ENCODE measurements at places on chromosomes 2 and 18.

DNA sequence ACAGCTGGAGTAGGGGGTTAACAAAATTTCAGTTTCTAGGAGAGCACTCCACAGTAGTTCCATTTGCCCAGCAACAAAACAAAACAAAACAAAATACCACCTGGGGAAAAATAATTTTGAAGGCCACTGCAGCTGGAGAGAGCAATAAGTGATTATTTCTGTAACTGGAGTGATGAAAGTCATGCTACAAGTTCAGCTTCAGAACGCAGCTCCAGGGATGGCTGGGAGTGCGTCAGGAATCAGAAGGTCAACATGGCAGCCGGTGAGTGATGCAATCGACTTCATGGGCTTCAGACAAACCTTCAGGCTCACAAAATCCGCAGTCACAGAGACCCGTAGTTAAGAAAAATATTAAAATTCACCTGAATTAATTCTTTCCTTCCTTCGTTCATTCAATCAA lies 41.0 kb downstream of the ABHD3 start:
- no peak for DNase-seq

DNA sequence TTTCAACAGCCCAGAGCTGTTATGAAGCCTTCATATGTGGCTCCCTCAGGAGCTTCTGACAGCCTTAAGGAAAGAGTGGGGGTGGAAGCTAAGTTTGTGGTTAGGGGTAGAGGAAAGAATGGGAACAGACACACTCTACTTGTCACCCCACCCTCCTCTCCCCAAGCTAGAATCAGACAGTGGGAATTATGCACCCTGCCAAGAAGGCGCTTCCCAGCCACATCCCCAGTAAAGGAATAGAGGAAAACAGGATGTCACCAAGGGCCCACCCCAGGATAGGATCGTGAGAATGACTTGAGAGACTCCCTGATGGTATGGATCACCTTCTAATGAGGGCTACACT lies 32.4 kb upstream of the EML4 start:
- DNase-seq = peak; percentile 63

DNA sequence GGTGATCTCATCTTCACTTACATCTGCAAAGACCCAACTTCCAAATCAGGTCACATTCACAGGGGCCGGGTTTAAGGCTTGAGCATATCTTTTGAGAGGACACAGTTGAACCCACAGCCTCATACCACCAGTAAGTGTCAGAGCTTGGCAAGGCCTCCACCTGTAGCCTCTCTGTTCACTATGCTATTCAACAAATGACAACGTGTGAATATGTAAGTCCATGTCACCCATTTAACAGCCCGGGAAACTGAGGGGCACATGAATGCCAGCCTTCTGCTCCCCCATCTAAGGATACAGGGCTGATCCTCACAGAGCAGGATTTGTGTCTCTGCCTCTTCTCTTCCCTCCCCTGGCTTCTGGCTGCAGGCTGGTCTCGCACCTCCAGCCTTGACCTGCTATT lies 3.5 kb upstream of the KCNF1 start:
- DNase-seq = no peak

GRCh38 chr18:74977041-74977440 lies 231.9 kb downstream of the PTGR3 start:
- DNase-seq = no peak

DNA sequence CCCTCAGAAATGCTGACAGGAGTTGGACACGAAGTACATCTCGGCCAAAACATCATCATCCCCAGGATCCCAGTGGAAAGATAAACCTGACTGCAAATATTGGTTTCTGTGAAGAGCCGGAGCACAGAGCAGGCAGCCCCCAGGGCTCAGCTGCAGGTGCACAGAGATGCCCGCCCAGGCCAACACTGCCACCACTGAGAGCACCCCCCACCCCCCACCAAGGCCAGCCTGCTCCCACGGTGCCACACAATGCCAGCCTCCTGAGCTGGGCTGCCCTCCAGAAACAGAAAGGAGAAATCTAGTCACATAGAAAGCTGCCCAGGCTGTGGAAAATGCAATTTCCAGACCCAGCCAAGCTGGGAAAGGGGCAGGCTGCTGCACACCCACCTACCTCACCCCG lies 71.7 kb downstream of the GALNT14 start:
- no peak for DNase-seq

GRCh38 chr2:174939046-174939445 lies 66.1 kb downstream of the CHN1 start:
- DNase-seq = peak; percentile 80

DNA sequence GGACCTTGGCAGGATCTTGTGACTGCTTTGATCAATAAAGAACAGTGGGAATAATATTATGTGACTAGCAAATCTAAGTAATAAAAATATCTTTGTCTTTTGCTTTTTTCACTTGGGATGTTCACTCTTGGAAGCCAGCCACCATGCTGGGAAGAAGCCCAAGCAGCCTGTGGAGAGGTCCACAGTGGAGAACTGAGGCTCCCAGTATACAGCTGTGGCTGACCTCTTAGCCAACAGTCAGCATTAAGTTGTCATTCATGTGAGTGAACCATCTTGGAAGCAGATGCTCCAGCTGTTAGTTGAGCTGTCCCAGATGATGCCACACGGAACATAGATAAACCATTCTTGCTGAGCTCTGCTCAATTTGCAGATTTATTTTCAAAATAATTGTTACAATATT lies 160.0 kb downstream of the OSR1 start:
- peak; percentile 49 for DNase-seq

- no peak for DNase-seq
Observed at GRCh38 chr2:102637358-102637757, 18.0 kb downstream of the SLC9A2 start.

DNA sequence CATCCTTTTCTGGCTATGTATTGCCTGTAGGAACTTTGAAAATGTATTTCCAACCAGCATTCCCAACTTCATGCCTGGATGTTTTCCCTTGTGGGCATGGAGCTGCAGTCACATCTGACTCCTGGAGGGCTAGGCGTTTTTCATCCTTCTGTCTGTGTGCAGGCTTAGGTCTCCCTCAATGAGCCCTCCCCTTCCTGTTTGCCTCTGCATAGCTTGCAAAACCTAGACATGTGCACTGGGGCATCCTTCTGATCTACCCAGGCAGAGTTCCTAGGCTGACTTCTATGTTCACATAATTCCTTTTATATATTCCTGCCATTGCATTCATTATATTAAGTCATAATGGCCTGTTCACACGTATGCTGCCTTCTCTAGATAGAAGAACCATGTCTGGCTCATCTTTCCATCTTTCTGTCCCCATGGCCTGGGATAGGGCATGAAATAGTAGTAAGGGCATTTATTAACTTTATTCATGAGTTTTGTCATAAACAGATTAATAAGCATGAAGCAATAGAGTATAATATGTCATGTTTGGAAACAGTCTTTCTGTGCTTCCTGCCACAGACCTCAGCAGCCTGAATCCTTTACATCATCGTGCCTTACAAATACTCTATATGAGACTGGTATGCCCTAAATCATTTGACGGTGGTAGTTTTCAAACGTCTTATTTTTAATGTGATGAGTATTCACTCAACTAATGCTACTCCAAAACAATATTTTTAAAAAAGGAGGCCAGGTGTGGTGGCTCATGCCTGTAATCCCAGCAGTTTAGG lies 195.6 kb downstream of the TGIF1 start:
- DNase-seq = no peak

GRCh38 chr2:65878011-65878340 lies 445.6 kb upstream of the SPRED2 start:
- no peak for DNase-seq

DNA sequence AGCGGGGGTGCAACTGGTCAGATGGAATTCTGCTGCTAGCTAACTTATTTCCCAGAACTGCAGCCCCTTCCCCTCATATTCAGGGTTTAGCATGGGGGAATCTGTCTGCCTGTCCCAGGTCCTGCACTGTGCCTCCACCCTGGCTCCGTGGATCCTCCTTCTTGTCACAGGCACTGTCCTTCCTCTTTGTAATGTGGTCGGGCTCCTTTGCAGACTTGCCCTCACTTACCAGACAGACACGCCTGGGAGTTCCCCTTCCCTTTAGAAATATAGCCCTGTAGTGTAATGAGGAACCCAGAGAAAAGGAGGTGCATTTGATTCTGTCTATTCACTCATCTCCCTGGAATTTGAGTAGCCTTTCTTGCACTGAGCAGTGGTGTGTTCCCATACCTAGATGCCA lies 108.7 kb downstream of the TRIM43 start:
- no peak for DNase-seq

DNA sequence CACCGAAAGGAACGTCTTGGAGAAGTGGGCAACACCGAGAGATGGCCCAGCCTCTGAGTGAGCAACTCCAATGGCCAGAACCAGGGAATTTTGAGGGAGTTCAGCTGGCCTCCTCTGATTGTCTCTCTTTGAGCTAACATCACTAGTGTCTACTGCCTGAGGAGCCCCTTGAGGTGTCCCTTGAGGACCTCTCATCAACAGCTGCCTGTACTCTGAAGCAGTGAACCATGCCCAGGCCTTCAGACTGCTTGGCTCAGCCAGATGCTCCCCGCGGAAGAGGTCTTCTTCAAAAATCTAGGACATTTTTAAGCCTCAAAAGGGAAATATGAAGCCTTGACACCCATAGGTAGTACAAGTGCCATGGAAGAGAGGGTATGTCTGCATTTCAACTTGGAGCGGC lies 430.4 kb downstream of the TXNL1 start:
- DNase-seq = no peak

- no peak for DNase-seq
Observed at GRCh38 chr2:23314687-23315086, 70.3 kb upstream of the KLHL29 start.

- peak; percentile 55 for DNase-seq
Observed at GRCh38 chr2:102841107-102841840, 79.4 kb downstream of the TMEM182 start.

GRCh38 chr2:88580088-88580487 lies 47.2 kb downstream of the EIF2AK3 start:
- DNase-seq = no peak
